Left colon (tissue), 2 donors: ENCODE measurements at places on chromosomes 5 and 9. TPM values are rescaled to one million over a fixed set of nuclear protein-coding genes. Genes with fewer than 3 reads are reported as not detected.
A peak's percentile ranks its signal among the peaks of the same experiment; 100 is the strongest.

DNA sequence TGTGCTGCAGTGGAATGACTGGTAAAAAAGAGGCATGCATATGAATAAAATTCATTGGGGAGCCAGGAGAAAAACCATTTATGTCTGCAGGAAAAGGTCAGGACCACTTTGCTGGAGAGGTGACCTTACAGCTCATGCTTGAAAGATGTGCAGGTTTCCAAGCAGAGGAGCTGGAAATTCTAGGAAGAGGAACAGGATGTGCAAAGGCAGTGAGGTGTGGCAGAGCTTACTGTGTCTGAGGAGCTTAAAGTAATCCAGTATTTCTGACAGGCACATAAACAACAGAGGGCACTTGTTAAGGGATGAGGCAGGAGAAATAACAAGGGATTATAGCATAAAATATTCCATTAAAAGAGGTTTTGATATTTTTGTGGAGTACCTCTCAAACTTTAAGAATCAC, 203.2 kb downstream of the CD180 start:
- no peak for DNase-seq

Gene TLR4
- 6.0 TPM for total RNA-seq

DNA sequence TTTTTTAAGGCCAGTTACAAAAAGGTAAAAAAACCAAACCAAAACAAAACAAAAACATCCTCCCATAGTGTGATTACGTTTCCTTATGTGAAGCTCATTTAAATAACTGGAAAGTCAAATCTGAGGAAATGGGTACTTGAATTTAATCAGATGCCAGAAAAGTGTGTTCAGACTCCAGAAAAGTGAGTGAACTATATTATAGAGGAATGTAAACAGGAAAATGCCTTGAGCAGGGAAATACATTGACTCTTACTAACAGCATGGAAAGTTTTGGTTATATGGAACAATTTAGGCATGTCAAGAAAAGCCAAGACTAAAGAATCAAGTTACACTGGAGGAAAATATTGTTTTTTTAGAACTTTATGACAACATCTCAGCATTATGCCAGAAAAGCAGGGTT, 37.8 kb upstream of the RNF20 start:
- no peak for DNase-seq

DNA sequence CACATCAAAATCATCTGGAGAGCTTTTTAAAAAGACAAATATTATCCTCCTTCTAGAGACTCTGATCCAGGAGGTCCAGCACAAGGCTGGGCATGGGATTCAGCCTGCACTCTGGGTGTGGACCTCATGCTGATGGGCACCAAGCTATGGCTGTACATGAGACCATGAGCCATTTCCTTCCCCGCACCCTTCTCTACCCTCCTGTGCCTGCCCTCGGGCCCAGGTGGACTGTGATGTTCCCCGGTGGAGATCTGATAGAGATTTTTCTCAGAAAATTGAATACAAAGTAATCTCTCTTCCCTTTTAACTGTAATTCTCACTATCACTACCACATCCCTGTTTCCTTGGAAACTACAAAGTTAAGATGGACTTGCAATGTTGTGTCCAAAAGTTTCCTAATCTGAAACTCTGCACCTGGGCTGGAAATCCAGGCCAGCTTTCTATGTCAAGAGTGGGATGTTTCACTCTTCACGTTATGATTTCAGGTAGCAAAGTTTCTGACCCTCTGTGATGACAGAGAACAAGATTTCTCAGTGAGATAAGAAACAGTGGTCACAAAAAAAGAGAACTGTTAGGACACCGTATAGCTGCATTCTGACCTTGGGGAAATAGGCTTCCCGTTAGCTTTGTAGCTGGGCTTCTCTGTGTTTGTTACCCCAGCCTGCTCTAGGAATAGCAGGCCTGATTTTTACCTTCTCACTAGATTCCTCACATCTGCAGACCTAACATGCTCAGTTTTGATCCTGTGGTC, 11.5 kb downstream of the SFXN1 start:
- DNase-seq, result no peak

Gene PIP5KL1
- total RNA-seq, result 1.3 TPM

DNA sequence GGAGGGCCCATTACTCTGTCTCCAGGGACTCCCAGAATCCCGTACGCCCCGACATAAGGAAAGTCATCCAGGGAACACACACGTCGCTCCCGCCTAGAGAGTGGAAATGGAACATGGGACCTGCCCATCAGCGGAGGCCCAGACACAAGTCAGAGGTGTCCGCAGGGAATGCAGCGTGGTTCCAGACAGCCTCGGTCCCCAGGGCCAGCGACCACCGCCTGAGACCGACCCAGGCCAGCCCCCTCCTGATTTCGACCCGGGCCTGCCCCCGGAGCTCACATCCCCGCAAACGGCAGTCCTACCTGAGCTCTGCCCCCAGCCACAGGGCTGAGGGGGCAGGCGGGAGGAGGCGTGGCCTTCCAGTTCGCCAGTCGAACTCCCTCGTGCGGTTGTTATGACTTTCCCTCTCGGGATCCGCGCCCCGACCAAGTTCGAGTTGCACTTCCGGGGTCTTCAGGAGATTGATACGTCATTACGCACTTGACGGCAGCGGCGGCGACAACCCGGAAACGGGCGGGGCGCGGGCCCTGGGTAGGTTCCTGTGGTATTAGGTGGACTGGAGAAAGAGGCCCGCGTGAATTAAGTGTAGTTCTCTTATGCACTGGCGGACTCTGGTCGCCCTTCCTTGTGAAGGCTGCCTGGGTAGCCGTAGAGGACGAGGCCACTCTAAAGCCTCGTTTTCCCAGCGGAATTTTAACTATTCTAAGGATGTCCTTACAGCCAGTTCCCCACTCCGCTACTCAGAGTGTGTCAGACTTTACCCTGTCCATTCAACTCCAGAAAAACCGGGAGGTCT, 370.0 kb upstream of the POU5F2 start:
- DNase-seq, result peak; percentile 96

Gene RNF183
- 0.85 TPM for total RNA-seq

DNA sequence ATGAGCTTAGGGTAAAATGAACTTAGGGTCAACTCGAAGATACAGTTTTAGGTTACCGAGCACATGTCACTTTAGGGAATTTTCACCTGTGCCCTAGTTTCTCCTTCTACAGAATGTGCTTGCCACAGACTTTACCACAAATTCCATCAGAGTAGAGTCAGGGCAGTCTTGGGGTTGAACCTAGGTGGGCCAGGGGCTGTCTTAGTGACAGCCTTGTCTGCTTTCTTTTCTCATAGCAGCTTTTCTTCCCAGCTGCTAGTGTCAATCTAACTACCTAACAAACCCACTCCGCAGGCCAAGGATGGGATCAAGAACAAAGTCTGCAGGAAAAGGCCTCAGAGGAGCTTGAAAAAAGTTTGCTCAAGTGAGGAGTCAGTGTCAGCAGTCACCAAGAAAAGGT, 458.1 kb upstream of the CDH18 start:
- DNase-seq, result no peak

Gene GLRA1
- total RNA-seq, result not detected

DNA sequence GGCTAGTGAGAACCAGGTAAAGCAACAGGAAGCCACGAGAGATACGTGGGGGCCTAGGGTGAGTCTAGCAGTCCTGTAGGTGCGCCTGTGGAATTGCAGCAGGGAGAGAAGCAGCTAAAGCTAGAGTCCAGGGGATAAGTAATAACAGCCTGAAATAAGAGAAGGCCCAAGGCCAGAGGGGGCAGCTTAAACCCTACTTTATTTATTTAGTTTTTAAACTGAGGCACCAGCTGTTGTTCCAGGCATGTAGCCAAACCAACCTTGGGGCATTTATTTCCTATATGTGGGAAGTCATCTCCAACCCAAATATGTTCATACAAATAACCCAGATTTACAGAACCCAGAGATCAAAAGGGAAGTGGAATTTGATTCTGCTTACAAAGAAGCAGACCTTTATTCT, 93.5 kb downstream of the GLDC start:
- DNase-seq, result no peak

DNA sequence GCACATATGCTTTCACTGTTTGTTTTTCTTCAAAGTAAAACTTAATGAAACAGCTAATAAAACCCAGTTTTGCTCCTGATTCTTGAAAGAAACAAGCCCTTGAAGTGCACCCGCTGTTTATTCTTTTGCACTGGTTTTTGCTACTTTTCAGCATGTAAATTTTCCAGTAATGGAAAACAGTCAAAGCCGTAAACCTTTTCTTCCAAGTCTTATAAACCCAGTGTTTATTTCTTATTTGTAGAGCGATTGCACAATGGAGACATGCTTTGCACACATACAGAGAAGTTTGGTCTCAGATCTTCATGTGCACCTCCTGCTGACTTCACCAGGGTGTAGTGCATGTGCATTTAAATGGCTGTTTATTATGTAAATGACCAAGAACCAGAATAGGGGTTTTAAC, 51.8 kb downstream of the ATG10 start:
- DNase-seq, result no peak

Gene GRIN1
- total RNA-seq, result 0.47 TPM

- no peak for DNase-seq
Measured at GRCh38 chr5:142017832-142018427, 5.1 kb upstream of the GNPDA1 start.

- DNase-seq, result no peak
Measured at GRCh38 chr5:179278119-179278518, 67.1 kb downstream of the ADAMTS2 start.

DNA sequence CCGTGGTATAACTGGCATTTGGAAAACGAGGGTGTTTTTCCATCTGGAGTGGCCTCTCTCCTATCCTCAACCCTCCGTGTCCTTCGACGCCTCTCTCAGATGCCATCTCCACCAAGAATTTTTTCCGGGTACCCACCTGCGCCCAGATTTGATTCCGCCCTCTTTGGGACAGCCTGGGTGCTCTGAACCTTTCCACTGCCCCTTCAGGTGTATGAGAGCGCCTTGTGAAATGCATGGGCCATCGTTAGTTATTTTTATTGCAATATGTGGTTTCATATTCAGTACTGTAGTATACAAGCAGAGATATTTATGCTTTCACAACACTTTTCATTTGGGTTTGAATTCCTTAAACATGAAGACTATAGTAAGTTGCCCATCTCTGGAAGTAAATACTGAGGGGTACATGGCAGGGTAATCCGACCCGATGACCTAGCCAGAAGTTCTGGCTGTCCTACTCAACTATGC, 78.2 kb upstream of the IFNE start:
- no peak for DNase-seq

- DNase-seq, result no peak
Measured at GRCh38 chr5:16179511-16179935, at the start of gene MARCHF11. TSS of gene MARCHF11 (minus strand) at chr5:16179791. CDS start at chr5:16179575, 216 bp downstream.

DNA sequence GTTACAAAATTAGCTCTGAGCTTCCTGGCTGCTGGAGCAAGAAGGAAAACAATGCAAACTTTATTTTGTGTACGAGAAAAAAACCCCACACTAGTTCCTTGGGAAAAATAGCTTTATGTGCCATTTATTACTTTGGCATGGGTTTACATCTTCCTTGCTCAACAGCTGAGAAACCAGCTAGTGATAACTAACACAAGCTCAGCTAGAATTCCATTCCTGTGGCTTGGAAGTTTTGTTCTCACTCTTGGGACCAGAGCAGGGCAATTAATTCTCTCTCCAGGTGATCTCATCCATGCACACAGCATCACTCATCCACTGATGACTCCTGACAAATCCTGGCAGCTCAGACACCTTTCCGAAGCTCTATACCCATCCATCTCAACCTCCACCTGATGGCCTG, 104.1 kb downstream of the CRB2 start:
- peak; percentile 18 for DNase-seq

GRCh38 chr5:71481441-71481840, 26.0 kb downstream of the BDP1 start:
- DNase-seq, result no peak

Gene PCDHB9
- 0.34 TPM for total RNA-seq

Gene ROR2
- total RNA-seq, result 8.3 TPM

- no peak for DNase-seq
Measured at GRCh38 chr5:138831703-138832102, 43.4 kb downstream of the LRRTM2 start.

Gene ZNF454
- 1.3 TPM for total RNA-seq

DNA sequence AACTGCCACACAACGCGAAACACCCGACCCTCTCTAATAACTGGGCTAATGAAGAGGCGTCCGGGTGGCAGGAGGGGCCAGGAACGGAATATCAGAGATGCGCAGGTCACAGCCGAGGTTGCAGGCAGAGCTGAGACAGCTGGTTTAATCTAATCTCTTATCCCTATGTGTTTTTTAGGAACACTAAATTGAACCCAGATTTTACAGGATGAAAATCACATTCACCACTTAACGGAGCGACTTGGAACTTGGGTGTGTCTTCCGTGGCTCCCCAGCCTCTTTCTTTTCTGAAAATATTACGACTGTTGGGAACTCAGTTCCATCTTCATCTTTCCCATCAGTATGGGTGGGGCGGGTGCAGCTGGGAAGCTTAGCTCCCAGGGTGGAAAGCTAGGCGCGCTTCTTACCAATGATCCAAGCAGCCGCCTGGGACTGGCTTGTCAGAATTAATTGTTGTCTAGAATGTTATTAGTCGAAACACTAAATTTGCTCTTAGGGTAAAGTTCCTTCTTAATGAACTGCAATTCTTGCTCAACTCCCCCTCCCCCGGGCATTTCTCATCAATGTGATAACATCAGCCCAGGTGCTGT, 92.5 kb downstream of the IRX2 start:
- no peak for DNase-seq

DNA sequence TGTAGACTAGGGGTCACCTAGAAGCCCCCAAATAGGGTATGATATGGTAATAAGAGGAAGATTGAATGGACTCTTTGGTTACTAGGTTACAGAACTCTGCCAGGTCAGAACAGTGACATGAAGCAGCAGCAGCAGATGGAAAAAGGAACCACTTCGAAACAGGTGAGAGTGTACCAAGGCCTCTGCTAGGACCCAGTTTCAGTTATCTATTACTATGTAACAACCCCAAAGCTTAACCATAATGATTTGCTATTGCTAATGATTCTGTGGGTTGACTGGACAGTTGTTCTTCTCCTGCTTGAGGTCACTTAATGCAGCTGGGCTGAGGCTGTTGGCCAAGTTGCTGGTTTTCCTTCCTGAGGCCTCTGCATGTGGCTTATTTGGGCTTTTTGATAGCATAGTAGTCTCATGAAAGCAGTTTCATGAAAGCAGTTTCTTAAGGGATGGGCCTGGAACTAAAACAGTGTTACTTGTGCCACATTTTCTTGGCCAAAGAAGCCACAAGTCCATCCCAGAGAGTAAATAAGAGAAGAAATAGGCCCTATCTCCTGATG, 17.6 kb downstream of the C9orf43 start:
- DNase-seq, result no peak

Gene DMGDH
- 0.95 TPM for total RNA-seq

DNA sequence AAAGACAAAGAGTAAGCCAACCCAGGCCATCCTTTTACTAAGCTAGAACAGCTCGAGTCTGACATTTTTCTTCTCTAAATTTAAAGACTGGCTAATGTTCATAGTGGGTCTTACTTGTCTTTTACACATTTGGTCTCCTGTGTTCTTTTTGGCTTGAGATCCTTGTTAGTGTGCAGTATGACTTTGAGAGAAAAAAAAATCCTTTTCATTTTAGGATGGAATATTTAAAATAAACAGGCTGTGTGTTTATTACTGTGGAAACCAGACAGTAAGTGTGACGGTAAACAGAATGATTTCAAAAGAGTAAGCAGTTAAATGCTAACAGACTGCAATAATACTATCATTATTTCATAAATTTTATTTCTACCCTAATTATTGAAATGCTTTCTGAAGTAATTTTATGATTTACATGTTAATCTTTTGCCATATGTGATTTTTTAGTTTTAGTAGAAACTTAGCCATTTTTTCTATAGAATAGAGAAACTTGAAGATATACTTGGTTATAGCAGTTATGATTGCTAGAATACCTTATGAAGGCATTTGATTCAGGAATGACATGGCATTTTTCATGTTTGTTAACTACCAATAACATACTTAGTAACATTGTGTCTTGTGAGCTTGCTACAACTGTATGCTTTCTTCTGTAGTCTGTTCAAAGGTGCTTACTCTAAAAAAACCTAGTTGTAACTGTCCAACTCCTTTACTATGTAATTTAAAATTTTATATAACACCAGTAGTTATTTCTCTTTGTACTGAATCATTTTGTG, 92.4 kb downstream of the XRCC4 start:
- DNase-seq, result no peak
